Activated CD4-positive, alpha-beta memory T cell treated with anti-CD3 and anti-CD28 coated beads for 36 hours (primary cell): ENCODE measurements at places on chromosomes 12 and 14. TPM values are rescaled to one million over a fixed set of nuclear protein-coding genes. Genes with fewer than 3 reads are reported as not detected.

The ATL1 gene
- 0.38 TPM for total RNA-seq

DNA sequence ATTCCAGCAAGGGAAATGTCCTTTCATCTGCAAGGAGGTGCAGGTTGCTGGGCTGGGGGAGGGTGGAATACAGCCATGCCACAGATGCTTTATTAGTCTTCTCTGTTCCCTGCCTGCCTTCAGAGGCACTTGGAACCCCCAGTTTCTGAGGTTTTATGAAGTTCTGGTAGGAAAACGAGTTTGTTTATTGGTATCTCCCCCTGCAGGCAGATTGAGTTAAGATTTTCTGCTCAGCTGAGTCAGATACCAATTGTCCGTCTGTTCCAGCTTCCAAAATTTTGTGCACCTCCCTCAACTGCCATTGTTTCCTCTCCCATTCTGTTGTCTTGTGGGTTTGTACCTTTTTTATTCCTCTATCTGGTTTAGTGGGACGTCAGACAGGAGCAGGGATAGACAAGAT, 155.6 kb downstream of the ETV6 start:
- DNase-seq, result no peak

GRCh38 chr14:22320362-22320750, 268.7 kb downstream of the DAD1 start:
- DNase-seq, result no peak

DNA sequence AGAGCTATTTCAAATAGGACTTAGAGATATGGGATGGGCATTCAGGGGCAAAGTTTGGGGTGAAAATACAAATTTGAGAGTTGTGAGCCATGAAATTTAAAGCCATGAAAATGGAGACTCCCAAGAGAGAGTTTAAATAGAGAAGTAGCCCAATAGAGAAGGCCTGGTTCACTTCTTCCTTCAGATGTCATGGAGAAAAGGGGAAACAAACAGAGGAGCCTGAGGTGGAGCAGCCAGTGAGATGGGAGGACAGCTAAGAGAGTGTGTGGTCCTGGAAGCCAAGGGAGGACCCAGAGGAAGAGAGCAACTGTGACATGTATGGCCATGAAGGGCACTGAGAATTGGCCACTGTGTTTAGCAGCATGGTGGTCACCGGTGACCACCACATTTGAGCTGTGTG, 12.3 kb upstream of the DYNLL1 start:
- DNase-seq, result no peak

- no peak for DNase-seq
Measured at GRCh38 chr14:99724939-99725773, 41.1 kb downstream of the CYP46A1 start.
